Fibroblast of skin of scalp (primary cell): ENCODE measurements at places on chromosomes 5 and 9.

- DNase-seq, result no peak
Measured at GRCh38 chr9:96022445-96023051, 147.1 kb downstream of the ERCC6L2 start.

DNA sequence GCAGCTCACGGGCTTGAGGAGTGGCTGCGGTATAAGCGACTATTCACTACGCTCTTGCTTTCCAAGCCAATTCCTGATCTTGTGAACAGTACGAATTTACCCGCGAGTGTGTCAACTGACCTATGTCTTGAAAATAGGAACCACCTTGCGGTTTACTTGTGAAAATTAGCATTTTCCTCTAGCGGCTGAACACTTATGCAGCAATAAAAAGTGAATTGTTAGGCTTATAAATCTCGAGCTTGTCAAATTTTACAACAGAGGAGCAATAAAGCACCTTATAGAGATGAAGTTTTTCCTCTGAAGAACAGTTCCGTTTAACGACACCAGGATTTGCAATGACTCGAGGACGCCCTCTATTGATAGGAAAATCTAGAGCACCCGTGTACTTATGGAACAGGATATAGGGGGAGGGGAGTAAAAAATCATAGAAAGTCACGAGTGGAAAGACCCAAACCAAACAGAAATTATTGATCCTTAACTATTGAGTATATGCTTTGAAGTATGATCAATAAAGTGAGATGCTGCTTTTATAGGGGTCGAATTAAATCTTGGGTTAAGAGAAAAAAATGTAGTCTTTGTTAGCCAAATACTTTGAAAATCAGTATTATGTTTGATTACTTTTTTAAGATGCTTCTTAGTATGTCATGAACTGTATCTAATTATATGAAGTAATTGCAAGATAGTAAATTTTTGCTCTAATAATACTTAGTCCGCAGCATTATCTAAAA is 1.9 kb upstream of the RGMB start:
- DNase-seq, result peak; percentile 94

GRCh38 chr5:42991404-42992087 is 48.6 kb downstream of the ANXA2R start:
- no peak for DNase-seq

DNA sequence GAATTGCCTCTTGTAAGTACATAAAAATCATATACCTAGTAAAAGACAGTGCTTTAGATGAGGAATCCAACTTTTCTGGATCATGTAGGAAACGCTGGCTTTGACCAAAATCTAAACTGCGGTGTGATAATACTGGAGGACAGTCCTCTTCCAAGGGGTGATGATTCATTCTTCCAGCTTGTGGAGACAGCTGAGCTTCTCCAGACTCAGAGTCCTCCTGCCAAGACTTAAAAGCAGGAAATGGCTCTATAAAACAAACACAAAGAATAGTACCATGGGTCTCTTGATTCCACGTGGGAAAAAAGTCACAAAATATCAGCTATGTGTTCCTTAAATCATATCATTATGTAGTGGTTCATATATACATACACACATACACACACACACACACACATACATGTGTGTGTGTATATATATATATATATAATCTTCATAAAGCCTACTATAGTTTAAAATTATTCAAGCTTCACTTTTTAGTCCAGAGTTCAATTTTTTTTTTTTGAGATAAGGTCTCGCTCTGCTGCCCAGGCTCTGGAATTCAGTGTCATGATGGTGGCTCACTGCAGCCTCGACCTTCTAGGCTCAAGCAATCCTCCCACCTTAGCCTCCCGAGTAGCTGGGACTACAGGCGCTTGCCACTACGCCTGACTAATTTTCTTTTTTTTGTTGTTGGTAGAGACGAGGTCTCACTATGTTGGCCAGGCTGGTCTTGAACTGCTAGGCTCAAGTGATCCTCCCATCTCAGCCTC is 65.0 kb downstream of the PKD2L2 start:
- DNase-seq, result peak; percentile 82

DNA sequence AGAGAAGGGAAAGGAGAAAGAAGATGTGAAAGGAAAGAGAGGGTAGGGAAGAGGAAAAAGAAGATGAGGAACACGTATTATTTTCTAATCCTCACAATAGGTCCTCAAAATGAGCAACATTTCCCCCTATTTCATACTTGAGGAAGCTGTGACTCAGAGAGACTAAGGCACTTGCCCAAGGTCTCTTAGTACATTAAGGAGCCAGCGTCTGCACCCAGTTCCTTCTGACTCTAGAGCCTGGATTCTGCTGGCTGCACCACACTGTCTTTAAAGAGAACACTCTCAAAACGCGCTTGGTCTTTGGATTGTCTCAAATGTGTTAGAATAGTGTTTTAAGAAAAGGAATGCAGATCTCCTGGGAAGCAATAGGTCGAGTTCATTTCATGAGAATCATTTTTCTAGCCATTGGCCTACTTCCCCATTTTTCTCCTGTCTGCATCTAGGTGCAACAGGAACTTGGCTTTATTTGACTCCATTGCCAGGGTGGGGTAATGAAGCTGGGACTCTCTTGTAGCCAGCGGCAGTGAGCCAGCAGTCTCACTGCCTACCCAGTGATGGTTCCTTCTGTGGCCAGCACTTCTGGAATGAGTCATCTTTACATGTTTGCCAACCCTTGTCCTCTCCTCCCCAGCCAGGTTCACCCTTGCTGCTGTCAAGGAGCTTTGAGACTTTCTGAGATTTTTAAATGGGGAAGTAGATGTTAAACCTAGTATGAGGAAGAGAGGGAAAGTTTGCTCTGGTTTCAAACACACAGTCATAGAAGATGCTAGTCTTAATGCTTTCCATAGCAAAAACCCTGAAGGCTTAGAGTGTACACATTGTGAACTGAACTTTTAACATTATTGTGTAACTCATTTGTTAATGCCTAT is 82.7 kb downstream of the DOCK8 start:
- DNase-seq, result no peak

- DNase-seq, result peak; percentile 44
Measured at GRCh38 chr9:137029058-137029936, 1.3 kb upstream of the ABCA2 start.
